NCI-H2029 treated with DMSO at 0.1 percent for 48 hours (cell line): ENCODE measurements at places on chromosomes 11 and 22.

DNA sequence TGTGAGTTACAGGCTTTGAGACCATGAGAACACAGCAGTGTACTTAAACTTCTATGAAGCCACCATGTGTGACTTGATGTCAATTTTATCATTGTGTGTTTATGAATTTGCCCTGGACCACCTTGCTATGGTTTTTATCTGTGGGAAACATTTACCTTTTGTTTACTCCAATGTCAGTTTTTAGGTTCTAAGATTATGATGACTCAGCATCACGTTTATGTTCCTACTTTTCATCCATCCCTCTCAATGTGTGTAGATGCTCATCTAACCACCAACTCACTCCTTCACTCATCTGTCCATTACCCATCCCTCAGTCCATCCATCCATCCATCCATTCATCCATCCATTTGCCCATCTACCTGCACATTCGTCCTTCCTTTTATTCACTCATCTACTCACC is 338.8 kb downstream of the MIAT start:
- no peak for DNase-seq

- DNase-seq, result no peak
These were observed 447.7 kb downstream of the TBC1D22A start for GRCh38 chr22:47210112-47210657.

DNA sequence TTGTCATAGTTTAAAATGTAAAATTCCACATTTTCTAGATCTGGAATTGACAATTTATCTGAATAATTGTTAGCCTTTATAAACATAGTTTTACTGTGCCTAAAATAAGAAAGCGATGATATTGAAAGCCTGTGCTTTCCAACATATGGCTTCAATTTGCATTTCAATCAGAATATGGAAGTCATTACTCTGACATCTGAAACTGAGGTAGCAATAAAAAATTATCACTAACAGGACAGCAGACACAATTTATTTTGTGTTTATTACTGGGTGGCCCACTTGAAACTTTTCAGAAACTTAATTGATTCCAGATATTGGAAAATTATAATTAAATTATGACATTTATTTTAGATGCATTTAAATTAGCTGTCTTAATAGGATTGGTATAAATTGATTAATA is 78.5 kb downstream of the TMEM135 start:
- no peak for DNase-seq

- no peak for DNase-seq
These were observed 12.8 kb downstream of the CXCR5 start for GRCh38 chr11:118896472-118896913.

DNA sequence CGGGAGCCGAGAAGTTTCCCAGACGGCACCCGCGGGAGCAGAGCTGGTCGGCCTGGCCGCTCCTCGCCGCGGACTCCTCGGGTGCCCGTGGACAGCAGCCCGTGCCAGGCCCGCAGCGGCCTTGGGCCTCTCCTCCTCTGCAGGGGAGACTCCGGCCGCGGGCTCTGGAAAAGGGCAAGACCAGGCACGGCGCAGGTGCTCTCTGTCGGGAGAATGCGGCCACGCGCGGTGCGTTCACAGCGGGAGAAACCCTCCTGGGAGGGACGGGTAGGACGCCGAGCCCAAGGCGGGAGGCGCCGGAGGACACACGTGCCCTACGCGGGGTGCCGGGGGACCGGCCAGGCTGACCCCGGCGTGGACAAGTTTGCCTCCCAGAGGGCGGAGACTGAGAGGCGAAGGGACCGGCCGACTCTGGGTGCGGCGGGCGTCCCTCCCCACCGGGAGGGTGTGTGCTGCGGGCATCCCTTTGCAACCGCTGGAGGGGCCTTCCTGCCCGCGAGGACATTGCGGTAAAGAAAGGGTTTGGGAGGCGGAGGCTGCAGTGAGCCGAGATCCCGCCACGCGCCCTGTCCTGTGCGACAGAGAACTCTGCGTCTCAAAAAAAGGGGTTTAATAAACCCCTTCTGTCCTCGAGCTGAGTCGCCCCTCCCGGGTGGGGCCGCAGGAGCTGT is 2.3 kb downstream of the IFITM1 start:
- no peak for DNase-seq

DNA sequence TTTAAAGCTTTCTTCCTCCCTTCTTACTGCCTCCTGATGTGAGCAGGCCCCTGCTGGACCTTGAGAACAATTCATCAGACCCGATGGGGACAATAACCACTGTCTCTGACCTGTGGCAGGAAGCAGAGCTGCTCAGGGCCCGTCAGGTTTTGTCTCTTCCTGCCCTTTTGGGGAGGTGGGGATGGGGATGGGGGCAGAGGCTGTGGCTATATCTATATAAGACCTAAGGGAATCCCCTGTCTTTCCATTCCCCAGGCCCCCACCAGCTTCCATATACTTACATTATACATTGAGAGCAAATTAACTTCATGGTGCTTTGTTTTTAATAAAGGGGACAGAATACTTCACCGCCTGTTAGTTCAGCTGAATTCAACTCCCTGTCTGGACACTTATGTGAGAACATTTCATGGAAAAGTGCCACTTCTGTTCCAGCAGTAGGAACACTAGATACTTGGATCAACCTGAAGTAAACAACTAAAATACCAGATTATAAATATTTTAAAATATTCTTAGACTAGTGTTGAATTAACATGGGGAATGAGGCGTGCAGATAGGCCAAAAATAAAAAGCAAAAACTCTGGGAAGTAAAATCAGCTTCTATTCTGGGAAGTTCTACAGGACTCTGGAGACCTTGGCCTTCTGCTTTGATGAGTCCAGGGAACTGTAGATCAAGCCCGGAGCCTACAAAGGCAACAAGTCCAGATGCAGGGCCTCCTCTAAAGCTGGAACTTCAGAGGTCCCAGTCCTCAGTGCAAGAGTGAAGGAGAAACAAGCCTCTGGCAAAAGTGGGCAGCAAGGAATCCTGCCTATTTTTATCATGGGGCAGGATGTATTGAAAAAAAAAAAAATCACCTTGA is 11.1 kb downstream of the ZP1 start:
- DNase-seq, result no peak

DNA sequence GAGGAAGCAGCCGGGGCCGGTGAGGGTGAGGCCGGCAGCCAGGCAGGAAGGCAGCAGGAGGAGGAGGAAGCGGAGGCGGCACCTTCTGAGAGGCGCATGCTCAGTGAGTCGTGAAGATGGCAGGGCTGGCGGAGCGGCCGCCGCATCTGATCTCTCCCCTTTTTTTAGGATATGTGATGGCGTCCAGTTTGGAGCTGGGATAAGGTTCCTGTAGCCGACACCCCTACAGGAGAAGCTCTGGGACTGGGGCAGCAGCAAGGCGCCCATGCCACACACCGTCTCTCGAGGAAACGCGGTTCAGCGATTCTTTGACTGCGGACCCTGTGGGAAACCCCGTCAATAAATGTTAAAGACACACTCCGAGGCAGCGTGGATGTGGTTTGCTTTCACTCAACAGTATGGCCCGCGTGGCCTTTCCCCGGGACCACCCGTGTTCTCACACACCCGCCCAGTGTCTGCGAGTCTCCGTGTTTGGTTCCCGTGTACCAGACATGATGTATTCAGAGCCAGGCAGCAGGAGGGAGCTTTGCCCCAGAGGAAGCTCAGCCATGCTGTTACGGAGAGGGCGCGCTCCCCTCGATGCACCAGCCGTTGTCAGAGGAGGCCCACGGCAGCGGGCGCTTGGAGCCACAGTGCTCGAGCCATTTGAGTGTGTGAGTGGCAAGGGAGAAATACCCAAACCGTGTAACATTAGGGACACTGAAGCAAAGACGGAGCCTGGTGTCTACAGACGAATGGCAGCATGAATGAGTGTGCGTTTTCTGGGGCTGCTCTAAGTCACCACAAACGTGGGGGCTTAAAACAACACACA is 27.7 kb upstream of the PARVB start:
- no peak for DNase-seq

GRCh38 chr11:84264066-84264465 is 977.9 kb upstream of the CCDC90B start:
- no peak for DNase-seq

- no peak for DNase-seq
These were observed 113.9 kb downstream of the DBX1 start for GRCh38 chr11:20046416-20046815.

DNA sequence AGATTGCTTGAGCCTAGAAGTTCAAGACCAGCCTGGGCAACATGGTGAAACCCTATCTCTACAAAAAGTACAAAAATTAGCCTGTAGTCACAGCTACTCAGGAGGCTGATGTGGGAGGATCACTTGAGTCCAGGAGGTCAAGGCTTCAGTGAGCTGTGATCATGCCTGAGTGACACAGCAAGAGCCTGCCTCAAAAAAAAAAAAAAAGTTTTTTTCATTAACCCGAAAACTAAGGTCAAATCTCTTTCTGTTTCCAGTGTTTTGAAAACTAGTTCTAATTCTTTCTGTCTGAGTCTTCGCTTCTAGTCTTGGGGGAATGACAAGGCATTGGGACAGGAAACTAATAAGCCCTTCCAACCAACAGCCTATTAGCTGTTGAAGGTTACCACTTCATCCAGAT is 57.6 kb downstream of the LIF start:
- no peak for DNase-seq

- DNase-seq, result no peak
These were observed 254.3 kb upstream of the SESN3 start for GRCh38 chr11:95485115-95485900.

DNA sequence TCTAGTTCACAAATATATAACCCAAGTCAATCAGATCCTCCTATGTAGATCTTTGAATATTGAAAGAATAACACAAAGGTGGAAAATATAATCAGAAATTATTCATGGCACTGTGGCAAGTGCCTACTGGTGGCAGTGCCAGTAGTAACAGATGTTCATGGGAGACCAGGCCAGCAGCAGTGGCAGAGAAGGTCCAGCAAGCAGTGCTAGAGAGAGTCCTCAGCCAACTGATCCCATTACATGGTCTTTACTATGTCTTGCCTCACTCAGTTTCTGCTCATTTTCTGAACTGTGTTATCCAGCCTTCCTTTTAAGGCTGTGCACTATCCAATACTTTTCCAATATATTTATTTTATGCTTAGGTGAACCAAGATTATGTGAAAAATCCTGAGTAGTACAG is 124.9 kb downstream of the MRTFA start:
- no peak for DNase-seq

- no peak for DNase-seq
These were observed 735.9 kb downstream of the NTM start for GRCh38 chr11:132106096-132106982.

GRCh38 chr22:20211997-20212753 is 55.9 kb downstream of the RTN4R start:
- peak; percentile 16 for DNase-seq

- no peak for DNase-seq
These were observed 48.3 kb downstream of the LIF start for GRCh38 chr22:30198152-30198825.

- DNase-seq, result no peak
These were observed 71.2 kb downstream of the MICAL3 start for GRCh38 chr22:17953147-17953546.

DNA sequence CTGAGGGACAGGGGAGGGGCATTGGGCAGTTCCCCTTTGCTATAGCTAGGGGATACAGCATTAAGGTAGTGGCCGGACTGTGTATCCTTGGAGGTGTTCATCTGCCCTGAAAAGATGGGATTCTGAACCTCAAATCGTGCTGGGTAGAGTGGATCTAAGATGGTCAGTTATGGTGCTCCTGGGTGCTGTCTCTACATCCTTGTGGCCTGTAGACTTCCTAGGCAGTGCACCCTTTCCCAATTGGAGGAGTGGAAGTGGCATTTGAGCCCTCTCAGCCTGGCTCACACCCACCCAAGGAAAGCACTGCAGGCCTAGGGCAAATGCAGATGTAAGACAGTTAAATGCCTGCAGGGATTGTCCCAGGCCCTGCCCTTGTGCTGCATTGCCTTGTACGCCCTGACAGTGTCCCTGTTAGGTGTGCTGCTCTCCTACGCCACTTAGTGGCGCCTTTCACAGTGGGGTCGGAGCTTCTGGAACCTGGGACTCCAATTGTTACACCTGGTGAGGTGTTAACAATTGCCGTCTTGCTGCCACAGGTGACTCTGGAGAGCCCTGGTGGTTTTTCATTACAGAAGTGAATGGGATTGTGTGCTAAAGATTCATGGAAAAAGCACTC is 35.0 kb downstream of the PPFIBP2 start:
- DNase-seq, result no peak

GRCh38 chr11:17905477-17905876 is 107.4 kb downstream of the SERGEF start:
- no peak for DNase-seq
